ENCODE measurements at places on chromosomes 11 and 22.

- DNase-seq: no peak
Observed at GRCh38 chr11:33691066-33691864, 9.4 kb downstream of the C11orf91 start.

DNA sequence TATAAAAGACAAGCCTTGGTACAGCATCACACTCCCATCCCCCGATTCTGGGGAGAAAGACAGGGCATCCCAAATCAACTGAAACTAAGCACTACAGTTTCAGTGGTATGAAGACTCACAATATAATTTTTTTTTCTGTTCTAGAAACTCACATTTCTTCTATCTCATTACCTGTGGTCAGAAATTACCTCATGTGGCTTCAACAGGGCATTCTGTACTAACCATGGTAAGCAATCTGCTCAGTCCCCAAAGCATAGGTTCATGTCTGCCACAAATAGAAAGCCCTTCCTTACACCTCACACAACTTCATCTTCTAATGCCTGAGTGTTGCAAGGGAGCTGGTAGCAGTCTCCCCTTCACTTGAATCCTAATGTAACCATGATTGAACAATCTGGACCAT, 147.4 kb upstream of the POU2AF2 start:
- DNase-seq: no peak

GRCh38 chr22:39135092-39135896, 17.2 kb downstream of the CBX7 start:
- peak; percentile 51 for DNase-seq

DNA sequence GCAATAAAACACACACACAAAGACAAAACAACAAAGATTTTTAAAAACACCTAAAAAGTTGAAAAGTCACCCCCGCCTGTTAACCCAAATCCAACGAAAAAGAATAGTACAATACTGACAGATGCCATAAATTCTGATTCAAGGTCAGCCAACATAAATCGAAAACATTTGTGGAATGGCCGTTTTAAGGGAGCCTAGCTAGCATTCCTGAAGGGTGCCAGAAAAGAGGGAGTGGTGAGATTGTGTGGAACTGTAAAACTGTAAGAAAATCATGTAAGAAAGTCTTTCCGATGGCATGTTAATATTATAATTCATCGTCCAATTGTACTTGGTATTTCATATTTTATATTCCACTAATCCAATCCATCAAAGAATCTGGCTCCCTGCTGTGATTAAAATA, 75.1 kb downstream of the RAB38 start:
- DNase-seq: no peak

GRCh38 chr22:26890870-26891269, 233.5 kb downstream of the MIAT start:
- no peak for DNase-seq

DNA sequence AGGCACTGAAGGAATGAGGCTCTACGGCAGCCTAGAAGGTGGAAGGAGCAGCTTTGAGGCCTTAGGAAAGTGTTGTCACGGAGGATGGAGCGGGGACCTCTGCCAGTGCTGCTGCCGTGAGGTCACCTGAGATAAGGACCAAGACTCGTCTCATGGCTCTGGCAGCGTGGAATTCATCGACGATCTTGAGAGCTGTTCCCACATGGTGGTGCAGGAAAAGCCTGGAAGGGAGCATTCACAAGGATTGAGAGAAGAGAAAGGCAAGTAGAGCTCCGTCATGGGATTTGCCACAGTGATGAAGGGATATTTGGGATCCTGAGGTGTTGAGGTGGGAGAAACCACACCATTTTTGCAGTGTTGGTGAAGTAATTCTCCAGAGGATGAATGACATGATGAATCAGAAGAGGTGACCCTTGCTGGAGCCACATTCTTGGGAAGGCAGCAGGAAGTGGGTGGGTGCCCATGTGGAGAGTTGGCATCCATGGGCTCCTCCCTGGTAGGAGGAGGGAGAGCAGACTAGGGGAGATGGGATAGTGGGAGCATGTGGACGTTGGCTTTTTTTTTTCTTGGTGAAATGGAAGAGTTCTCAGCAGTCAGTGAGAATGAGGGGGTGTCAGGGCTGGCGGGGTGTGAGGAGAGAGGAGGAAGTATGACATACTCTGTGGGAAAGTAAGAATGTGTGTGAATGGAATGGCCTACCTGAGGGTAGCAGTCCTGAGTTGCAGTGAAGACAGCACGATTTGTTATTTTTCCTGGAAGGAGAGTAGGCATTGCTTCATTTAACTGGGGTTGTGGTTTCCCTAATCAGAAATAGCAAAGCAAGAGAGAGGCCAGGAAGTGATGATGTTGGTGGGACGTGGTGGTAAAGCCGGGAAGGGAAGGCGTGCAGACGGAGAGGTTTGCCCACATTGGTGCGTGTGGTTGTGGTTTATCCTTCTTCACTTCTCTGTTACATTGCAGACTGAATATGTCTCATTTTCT, 11.1 kb downstream of the PPP6R3 start:
- DNase-seq: peak; percentile 56

DNA sequence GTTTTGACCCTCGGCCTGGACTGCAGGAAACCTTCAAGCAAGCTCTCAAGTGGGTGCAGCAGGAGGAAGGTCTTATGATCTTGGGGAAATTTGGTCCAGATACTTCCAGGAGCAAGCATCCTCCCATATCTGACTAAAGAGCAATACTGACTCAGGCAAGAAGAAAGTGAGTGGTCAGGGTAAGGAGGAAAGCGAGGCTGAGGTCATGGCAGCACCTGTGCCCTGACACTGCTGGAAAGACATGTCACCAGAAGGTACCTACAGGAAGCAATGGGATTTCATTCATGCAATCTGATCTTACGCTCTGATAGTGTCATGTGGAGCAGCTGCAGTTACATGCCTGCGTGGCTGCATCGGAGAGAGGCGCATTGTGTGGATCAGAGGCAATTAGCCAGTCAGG, 6.5 kb upstream of the TOP3B start:
- no peak for DNase-seq

GRCh38 chr11:101817581-101817980, 97.2 kb upstream of the CEP126 start:
- no peak for DNase-seq

DNA sequence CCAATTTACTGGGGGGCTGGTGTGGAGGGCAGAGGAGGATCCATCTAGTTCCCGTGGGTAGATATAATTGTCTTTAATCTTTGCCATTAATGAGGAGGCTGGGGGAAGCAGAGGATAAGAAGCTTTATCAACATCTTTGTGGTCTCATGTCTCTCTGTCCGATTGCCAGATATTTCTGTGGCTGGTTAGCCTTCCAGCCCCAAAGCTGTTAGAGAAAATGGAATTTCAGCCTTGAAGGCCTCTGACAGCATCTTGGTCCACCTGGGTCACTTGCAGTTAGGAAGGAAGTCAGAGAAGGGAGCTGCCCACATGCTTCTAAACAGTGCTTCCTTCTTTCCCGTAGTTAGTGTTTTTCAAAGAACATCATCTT, 56.9 kb downstream of the ABTB2 start:
- DNase-seq: no peak
